ENCODE measurements at places on chromosomes 16 and 17. TPM values are rescaled to one million over a fixed set of nuclear protein-coding genes. Genes with fewer than 3 reads are reported as not detected.

GRCh38 chr16:50970281-50970680 lies 180.8 kb downstream of the SALL1 start:
- no peak for DNase-seq

GRCh38 chr16:50430076-50430475 lies 61.3 kb upstream of the BRD7 start:
- DNase-seq, result no peak

DNA sequence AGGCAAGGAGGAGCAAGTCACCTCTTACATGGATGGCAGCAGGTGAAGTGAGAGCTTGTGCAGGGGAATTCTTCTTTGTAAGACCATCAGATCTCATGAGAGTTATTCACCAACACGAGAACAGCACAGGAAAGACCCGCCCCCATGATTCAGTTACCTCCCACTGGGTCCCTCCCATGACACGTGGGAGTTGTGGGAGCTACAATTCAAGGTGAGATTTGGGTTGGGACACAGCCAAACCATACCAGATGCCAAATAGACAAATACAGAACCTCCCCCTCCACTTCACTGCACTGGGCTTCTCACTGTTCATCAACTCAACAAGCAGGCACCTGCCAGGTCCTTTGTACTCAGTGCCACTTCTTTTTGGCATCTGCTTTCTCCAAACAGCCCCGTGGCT lies 100.2 kb downstream of the WSCD1 start:
- DNase-seq, result no peak

- DNase-seq, result no peak
Measured at GRCh38 chr17:12963505-12963904, 54.3 kb downstream of the ELAC2 start.

DNA sequence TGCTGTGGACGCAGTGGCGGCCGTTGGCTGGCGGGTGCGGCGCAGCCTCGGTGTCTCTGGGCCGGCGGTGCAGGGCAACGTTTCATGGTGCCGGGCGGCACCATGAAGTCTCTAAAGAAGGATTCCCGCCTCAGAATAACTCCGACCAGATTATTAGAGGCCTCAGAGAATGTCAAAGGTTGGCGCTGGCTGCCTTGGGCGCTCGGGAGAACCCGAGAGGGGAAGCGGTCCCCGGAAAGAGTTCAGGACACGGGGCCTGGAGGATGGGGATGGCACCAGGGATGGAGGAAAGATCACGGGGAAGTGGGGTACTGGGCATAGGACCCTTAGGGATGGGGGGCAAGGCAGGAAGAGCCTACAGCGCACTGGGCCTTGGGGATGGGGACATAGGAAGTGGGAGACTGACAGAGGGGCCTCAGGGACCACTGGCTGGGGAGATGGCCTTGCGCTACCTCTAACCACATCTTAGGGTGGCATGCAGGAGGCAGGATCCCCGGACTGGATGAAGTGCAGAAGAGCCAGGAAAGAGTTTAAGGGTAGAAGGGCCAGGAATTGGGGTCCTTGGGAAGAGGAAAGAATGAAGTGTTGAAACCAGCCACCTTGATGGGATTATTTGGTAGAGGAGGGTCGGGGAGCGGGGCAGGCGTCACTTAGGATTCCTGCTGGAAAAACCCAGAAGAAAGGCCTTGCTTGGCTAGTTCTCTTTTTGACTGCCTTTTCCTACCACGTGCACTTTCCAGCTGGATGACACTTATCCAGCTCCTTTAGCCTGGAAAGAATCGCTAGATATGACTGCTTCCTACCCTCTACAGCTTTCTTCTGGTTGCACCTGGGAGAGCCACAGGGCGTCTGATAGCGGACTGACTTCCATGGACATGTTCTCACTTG lies 578 bp downstream of the MYCBPAP start:
- no peak for DNase-seq

The TNK1 gene
- not detected for total RNA-seq

GRCh38 chr17:78252701-78253635 lies 21.5 kb downstream of the TMEM235 start:
- no peak for DNase-seq

GRCh38 chr16:23615805-23616204 lies 19.7 kb upstream of the NDUFAB1 start:
- DNase-seq, result no peak

GRCh38 chr16:49446805-49447204 lies 73.2 kb downstream of the C16orf78 start:
- DNase-seq, result no peak

The PRSS8 gene
- total RNA-seq, result 2.9 TPM

The SMCR8 gene
- total RNA-seq, result 11.9 TPM

The IL4R gene
- total RNA-seq, result 25.6 TPM

DNA sequence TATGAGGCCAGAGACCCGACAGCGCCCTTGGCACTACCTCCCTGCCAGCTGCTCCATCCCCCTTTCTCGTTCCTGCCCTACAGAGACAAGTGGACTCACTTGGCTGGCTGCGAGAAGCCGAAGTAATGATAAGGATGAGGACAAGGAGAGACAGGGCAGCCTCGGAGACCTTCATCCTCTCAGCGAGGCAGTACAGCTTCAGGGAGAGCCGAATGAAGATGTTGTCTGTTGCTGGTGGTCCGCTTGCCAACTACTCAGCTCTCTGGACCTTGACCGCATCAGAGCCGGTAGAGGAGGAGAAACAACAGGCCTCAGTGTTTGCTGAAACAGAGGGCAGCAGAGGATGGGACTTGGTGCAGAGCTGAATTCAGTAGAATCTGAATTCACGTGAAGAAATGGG lies at the start of gene CCL16:
Gene CCL16, minus strand, starts transcription at position 252 of the 400 bp plus-strand sequence. Its CDS starts 77 bp downstream, at position 175.
- DNase-seq, result no peak

- no peak for DNase-seq
Measured at GRCh38 chr17:68753985-68754769, 153.0 kb upstream of the FAM20A start.

DNA sequence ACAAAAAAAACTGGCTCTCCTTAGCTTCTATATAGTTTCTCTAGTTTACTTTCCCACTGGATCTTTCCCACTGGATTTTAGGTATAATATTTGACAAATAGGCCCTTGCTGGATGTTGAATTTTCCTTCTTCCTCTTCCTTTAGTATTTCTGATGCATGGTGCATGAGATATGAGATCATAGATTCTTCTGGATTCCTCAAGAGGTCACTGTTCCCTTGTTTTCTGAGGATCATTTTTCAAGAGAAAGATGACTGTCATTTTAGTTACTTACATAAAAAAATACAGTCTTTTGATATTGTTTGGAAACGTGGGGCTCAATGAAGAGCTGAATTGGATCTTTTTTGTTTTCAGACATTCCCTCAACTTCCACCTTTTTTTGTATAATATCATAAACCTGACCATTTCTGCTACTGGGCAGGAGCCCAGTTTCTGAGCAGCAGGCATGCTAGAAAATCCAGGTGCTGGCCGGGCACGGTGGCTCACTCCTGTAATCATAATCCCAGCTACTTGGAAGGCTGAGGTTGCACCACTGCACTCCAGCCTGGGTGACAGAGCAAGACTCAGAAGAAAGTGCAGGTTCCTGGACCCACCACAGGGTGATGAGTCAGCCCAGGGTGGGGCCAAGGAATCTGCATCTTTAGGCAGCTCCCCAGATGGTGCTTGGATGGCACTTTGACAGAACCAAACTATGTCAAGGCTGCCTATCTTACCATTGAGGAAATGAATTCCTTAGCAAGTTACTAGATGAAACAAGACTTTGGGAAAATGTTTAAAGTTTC lies 70.3 kb downstream of the SDR42E1 start:
- peak; percentile 82 for DNase-seq

GRCh38 chr17:42937712-42938596 lies 26.3 kb downstream of the AARSD1 start:
- peak; percentile 55 for DNase-seq

The TEX19 gene
- not detected for total RNA-seq

DNA sequence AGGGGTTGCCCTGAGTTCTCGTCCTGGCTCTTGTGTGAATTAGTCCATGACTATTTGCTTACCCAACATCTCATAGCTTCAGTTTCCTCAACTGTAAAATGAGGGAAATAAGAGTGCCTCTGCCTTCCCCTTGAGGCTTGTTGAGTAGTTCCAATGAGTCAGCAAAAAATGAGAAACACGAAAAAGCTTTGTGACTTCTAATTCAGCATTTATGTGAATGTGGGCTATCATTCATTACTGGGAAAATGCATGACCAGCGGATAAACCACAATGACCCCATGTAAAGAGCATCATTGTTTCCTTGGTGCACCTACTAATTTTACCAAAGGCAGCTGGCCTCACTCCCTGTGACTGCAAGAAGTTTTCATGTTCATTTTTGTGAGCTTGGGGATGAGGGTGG lies 374.6 kb upstream of the HSBP1 start:
- peak; percentile 6 for DNase-seq

- no peak for DNase-seq
Measured at GRCh38 chr16:75104836-75105235, 11.7 kb downstream of the LDHD start.

DNA sequence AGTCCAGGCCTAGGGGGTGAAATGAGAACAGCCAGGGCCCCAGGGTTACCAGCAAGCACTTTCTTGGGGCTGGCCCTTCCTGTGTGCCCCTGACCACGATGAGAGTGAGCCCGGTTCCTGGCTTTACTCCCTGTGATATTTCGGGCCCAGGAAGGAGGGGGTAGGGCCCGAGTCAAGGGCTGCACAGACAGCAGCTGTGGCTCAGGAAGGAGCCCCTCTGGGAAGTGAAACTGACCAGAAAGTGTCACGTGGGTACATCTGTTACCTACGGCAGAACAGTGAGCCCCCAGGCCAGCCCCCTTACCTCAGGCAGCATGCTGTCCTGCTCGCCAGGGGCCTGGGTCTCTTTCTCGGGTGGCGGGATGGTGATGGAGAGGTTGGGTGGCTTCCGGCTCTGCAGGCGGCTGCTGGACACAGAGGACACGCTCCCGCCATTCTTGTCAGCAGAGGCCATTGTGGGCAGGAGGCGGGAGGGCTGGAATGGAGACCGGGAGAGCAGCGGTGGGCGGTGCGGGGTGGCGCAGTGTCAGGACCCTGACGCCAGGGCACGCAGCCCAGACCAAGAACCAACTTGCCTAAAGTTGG lies 13.8 kb downstream of the AANAT start:
- no peak for DNase-seq

GRCh38 chr17:67619555-67619954 lies 98.2 kb upstream of the NOL11 start:
- no peak for DNase-seq

DNA sequence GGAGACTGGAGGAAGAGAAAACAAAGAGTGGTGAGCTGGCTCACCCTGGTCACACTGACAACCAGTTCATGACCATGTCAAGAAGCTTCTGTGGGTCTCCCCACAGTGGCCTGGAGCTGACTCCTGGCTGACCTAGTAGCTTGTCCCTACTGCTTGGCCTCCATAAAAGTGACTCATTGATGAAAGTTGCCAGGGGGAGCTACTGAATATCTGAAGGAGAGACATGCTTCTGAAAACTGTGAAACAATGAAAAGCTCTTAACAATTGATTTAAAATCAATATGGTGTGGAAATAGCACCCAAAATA lies 22.0 kb downstream of the SMPD3 start:
- DNase-seq, result peak; percentile 17

DNA sequence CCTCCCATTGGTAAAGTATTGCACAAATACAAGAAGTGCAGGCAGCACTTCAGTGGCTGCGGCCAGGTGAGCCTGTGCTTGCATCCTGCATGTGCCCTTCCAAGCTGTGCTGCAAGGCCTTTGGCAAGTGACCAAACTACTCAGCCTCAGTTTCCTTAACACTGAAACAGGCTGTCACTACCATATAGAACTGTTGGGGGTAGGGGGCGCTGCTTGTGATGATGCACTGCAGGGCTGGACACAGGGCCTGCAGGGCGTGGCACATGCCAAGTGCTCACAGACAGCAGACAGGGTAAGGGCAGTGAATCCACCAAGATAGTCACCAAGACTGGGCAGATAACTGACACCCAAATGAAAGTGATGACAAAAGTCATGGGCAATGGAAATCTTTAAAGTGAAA lies 65.6 kb upstream of the SREBF1 start:
- no peak for DNase-seq

DNA sequence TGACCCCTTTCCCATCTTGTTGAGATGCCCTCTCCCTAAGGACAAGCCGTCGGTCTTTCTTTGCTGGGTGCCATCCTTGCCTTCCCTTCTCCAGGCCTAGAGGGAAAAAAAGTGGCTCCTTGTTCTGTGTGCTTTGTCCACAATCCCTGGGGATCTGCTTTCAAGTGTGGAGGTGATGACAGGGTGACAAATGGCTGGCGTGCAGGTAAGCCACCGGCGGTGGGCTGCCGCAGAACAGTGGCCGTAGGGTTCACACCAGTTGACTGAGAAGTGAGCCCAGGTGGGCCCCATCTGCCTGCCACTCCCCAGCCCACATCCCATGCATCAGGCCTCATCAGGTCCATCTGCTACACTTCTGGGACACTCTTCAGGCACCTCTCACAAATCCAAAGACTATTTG lies 11.4 kb upstream of the CALB2 start:
- no peak for DNase-seq

- DNase-seq, result no peak
Measured at GRCh38 chr17:74446551-74447500, 14.9 kb downstream of the GPRC5C start.

GRCh38 chr17:1170739-1171138 lies 9.0 kb downstream of the ABR start:
- DNase-seq, result no peak

- no peak for DNase-seq
Measured at GRCh38 chr16:66701026-66701425, 4.5 kb upstream of the CMTM4 start.

DNA sequence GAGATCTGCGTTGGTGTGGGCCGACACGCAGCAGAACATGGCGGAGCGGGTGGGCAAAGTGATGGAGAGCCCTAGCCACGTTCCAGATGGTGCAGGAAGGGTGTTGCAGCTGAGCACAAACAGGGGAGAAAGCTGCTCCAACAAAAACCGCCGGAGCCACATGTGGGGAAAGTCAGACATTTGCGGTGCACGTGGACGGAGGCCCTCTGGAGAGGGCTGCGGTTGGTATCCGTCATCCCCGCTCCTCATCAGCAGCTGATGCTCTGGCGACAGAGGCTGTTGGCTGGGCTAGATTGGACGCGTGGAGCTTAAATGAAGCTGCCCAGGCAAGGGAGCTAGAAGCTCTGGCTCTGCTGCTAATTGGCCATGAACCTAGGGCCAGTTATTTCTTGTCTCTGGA lies 43.5 kb upstream of the ADCY9 start:
- no peak for DNase-seq

GRCh38 chr16:53495325-53495724 lies 7.7 kb downstream of the AKTIP start:
- no peak for DNase-seq

The CFAP97D1 gene
- 0.24 TPM for total RNA-seq

DNA sequence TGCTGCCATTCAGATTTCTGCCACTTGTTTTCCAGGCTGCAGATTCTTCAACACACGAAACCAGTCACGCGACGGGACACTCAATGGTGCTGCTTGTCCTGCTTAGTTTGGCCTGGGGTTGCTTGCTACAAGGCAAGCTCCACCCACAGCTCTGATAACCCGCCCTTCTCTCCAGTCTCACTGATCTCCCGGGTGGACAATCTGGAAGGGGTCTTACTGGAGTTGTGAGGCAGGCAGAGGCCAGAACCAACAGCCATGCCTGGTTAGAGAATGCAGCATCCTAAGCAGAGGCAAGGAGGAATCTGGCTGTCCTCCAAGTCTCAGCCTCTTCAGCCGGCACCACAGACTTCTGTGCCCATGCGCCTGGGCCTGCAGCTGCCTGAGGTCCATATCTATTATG lies 119.1 kb downstream of the KCNJ12 start:
- no peak for DNase-seq
